ENCODE measurements at places on chromosomes 12 and 14.

GRCh38 chr14:21047378-21047781, 5.2 kb downstream of the RNASE7 start:
- no peak for DNase-seq

DNA sequence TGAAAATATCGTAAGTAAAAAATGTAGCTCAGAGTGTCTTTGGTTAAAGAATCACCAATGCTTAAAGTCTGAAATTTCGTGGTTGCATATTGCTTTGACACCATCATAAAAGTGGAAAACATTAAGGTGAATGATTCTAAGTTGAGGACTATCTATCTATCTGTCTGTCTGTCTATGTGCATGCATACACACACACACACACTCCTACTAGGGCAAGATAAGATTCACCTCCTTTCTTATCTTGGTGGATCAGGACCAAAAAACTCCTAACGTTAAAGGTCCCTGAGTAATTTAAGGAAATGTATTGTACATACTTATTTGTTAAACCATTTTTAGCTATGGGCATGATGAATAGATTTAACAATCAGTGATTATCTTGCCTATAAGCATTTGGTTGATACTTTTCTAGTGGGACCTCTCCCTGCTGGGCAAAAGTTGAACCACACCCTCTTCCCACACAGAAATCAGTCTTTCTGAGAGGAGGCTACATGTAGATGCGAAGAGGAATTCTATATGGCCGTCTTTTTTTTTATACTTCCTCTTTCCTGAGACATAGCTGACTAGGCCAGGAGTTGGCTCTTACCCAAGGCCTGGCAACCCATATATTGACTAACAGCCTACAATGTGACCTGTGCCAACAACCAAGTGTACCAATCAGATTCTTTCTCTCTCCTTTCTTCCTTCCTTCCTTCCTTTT, 19.3 kb upstream of the LLPH start:
- DNase-seq: no peak

DNA sequence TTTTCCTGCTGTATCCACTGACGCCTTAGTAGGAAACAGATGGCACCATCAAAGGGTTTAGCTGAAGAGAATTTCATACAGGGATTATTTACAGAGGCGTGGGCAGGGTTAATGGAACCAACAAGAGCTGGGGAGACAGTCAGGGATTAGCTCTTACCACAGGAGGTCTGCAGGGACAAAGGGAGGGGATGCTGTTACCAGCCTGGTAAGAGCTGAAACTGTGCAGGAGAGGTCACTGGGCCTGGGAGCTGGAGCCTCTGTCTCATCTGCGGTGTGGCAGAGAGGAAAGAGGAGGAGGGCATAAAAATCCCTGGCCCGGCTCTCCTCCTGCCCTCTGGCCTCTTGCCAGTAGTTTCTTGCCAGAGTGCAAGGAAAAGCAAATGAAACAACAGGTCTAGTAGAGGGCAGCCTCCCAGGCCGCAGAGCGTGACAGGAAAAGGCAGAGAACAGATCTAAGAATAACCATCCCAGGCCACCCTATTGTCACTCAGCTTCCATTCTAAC, 18.9 kb upstream of the POC1B start:
- DNase-seq: no peak

DNA sequence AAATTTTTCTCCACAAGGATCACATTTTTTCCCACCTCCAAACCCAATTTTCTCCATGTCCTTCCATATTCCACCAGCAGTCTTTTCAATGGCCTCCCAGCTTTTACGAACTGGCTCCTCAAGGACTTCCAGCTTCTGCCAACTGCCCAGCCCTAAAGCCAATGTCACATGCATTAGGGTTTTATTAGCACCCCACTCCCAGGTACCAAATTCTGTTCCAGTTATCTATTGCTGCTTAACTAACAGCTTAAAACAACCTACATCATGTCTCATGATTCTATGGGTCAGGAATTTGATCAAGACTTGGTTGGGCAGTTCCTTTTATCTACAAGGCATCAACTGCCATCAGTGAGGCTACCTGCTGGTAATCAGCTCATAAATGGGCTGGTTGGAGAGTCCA, 151.3 kb downstream of the SPTSSA start:
- DNase-seq: no peak

GRCh38 chr12:75874441-75874840, 157.1 kb downstream of the PHLDA1 start:
- no peak for DNase-seq

DNA sequence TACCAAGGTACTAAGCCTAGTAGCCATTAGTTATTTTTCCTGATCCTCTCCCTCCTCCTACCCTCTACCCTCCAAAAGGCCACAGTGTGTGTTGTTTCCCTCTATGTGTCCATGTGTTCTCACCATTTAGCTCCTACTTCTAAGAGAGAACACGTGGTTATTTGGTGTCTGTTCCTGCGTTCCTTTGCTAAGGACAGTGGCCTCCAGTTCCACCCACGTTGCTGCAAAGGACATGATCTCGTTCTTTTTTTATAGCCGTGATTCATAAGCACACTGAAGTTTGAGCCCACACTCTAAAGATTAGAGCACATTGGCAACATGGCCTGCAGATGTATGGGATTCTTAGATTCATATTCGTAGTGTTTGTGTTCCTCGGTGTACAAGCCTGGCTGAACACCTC, 8.1 kb upstream of the STX2 start:
- DNase-seq: no peak

DNA sequence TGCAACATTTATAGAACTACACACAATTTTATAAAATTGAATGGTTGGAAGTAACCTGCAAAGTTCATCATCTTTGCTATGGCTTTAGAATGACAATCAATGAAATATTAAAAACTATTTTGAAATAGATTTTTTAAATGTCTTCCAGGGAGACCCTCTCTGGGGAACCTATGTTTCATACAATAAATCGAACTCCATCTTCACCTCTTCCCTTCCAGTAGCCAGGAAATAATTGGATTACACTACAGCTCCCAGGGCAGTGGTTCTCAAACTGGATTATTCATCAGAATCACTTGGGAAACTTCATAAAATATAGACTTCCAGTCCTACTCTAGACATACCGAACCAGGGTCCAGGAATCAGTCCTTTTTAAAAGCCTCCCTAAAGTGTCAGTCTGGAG, 328.4 kb downstream of the DUSP6 start:
- no peak for DNase-seq

- no peak for DNase-seq
These were observed 28.8 kb upstream of the MANSC4 start for GRCh38 chr12:27808841-27809240.

DNA sequence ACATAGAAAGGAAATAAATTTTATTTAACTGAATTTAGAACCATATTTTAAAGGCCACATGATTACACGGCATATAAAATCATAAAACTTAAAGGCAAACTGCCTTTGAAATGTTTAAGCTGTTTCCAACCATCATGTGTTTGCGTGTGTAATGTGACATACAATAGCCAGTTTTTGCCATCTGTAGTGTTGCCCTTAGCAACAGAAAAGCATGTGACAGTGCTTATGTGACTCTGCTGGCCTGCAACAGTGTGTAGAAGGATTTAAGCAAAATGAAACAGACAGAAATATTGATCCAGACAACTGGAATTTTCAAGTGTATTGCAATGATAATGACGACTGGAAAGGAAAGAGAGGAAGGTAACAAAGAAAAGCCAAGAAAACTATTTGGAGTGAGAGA, 49.5 kb downstream of the TSPAN19 start:
- no peak for DNase-seq

- no peak for DNase-seq
These were observed 378.1 kb downstream of the ALG10 start for GRCh38 chr12:34400411-34400881.

DNA sequence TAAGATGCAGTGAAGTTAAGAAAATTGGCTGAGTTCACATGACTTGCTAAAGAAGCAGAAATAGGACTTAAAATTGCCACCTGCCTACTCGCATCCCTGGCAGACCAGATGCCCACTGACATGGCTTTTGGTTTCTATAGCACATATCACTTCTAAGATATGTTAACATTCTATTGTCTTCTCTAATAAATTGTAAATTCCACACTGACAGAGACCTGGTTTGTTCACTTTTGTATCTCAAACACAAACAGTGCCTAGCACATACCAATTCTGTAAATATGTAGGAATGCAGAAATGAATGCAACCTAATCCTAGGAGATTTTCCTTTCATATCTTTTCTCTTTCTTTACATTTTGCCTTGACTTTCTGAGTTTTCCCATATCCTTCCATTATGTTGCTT, 1047.6 kb downstream of the AACS start:
- no peak for DNase-seq

- DNase-seq: no peak
These were observed 7.9 kb upstream of the PRH1 start for GRCh38 chr12:10891937-10892336.

GRCh38 chr12:71300772-71301675, 138.6 kb upstream of the LGR5 start:
- DNase-seq: no peak

GRCh38 chr12:21925296-21925913, 15.8 kb downstream of the ABCC9 start:
- DNase-seq: no peak

- DNase-seq: no peak
These were observed 2.8 kb downstream of the TBX5 start for GRCh38 chr12:114403011-114403689.

GRCh38 chr12:47276621-47277309, 197.0 kb upstream of the AMIGO2 start:
- peak; percentile 31 for DNase-seq

GRCh38 chr12:76223869-76224268, 124.3 kb downstream of the BBS10 start:
- no peak for DNase-seq

DNA sequence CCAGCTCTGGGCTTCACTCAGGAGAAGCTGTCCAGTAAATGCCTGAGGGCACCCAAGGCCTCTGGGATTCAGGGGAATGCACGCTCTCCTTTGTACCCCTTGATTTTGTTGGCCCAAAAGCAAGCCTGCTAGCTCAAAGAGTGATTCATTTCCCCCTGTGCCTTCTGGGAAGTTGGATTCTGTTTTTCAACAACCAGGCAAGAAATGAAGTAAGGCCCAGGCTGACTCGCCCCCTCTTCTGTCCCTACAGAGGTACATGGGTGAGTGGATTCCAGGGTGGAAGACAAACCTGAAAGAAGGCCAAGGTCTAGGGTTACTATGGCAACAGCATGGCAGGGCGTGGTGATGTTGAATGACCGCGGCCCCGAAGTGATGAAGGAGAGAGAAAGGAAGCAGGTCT, 9.3 kb upstream of the SERPINA5 start:
- DNase-seq: no peak

- no peak for DNase-seq
These were observed 6.3 kb upstream of the MAP1LC3B2 start for GRCh38 chr12:116552773-116553373.

DNA sequence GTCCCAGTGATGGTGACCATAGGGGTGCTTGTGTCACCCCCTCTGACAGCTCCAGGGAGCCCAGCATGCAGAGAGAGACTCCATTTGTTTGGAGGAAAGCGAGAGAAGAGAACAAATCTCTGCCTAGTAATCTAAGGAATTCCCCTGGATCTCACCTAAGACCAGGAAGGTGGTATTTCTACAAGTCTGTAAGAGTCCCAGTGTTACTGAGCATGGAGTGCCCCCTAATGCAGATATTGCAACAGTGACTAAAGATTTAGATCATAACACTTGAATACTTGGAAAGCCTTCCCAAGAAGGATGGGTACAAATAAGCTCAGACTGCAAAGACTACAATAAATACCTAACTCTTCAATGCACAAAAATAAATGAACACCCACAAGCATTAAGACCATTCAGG, 360.4 kb upstream of the GARIN6 start:
- no peak for DNase-seq

Data from central memory CD8-positive, alpha-beta T cell (primary cell).